NCI-H2029 treated with DMSO at 0.1 percent for 48 hours (cell line): ENCODE measurements at places on chromosomes 5 and 9.

DNA sequence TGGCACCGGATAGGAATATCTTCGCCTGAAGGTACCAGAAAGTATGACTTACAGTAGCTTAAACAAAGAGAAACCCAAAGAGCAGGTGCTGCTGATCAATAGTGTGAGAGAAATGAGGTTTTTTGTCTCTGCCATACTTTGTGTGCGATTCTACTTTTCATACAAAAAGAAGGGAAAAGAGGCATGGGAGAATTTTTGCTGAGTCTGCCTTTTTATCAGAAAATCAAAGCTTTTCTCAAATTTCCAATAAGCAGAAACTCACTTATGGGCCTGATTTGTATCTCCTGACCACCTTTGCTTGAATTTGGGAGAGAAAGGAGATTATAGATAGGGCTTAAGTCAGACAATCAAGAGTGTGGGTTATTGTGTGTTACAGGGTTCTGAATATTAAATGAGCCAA, 65.5 kb upstream of the TAF11L2 start:
- DNase-seq: no peak

DNA sequence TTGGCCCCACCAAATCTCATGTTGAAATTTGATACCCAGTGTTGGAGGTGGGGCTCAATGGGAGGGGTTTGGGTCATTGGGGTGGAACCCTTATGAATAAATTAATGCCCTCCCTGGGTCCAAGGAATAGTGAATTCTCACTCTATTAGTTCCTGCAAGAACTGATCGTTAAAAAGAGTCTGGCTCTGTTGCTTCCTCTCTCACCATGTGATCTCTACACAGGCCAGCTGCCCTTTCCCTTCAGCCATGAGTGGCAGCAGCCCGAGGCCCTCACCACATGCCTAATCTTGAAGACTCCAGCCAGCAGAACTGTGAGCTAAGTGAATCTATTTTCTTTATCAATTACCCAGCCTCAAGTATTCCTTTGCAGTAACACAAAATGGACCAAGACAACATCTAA, 106.0 kb downstream of the CAAP1 start:
- DNase-seq: no peak

- peak; percentile 71 for DNase-seq
These were observed 22.2 kb downstream of the BHMT start for GRCh38 chr5:79133657-79134451.

DNA sequence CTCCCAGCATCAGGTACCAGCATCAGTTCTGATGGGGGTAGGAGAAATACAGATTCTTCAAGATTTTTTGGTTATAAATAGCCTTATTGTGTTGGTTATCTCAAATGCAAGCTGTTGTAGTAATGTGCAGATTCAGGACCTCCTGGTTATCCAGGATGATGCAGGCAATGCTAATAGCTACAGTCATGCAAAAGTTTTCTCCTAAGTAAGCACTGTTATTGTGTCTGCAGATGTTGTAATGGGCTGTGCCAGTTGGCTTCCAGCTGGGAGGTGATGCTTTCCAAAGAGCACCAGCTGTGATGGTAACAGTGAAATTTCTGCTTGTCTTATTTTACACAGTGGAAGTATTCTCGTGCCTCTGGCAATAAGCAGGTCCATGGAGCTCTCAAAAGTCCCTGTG, 719.2 kb upstream of the CTNND2 start:
- no peak for DNase-seq

DNA sequence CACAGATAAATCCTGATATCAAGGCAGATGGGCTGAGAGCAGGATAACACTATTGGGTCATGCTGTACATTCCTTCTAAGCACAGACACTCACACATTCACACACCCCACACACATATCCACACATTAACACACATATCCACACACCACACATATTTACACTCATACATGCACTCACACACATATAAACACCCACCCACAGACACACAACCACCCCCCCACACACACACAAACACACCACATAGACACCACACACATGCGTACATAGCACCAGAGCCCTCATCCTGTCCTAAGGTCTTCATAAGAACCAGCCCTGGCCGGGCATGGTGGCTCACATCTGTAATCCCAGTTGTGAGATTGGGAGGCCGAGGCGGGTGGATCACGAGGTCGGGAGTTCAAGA, 322.3 kb upstream of the ADCY2 start:
- no peak for DNase-seq

GRCh38 chr9:97740848-97741821, 44.0 kb upstream of the XPA start:
- no peak for DNase-seq

DNA sequence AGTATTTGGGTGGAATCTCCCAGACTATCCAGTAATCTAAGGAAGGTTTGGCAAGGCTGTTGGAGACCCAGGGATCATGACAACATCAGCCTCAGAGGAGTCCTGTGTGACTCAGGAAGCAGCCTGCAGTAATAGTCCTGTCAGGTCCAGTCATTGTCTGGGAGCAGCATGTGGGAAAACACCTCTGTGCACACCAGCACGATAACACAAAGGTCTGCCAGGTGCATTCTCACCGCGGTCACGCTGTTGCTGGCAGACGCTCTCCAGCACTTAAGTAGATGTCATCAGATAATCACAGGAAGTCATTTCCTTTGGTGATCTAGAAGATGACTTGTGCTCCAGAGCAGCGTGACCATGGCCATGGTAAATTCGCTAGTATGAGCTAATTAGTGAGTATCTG, 99.2 kb upstream of the IQGAP2 start:
- DNase-seq: peak; percentile 51

DNA sequence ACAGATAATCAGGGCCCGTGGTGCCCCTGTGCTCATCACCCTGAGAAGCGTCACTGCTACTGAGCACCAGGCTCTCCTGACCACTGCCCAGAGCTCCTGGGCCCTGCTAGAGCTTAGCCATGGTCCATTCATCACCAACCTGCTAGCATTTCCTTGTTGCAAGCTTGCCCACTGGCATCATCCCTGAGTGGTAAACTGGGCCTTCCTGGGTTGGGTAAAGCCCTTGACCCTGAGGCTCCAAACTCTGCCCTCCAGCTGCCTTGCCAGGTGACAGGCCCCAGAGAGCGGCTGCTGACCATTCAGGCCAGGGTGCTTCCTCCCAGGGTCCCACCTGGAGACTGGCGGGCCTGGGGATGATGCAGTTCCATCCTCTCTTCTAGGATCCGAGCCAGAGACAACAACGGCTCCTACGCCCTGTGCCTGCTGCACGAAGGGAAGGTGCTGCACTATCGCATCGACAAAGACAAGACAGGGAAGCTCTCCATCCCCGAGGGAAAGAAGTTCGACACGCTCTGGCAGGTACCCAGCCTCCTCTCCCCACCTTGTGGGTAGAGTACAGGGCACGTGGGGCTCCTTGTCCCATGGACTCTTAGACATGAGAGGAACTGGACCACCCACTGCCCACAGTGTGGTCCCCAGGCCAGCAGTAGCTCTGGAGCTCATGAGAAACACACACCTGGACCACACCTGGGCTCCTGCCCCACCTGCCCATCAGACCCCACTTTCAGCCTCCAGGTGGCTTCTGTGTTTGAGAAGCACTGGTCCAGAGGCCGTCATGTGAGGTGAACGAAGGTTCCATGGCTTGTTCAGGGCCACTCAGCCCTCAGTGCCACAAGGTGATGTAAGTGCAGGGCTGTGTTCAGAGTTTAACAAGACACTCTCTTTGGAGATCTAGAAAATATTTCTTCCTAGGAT, 60.5 kb downstream of the SYK start:
- DNase-seq: no peak

DNA sequence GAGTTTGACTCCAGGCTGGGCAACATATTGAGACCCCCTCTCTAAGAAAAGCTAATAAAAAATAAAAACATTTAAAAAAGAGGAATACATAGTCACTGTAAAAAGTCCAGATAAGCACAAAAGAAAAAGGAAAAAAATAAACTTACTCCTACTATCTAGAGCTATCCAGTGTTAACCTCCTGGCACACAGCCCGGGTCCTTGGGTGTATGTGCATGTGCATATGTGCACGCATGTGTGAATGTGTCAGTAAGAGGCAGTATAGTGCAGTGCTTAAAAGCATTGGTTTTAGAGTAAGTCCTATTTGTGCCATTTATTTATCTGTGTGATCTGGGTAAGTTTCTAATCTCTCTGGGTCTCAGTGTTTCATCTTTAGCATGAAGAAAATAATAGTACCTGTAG, 26.7 kb downstream of the FAM219A start:
- no peak for DNase-seq

DNA sequence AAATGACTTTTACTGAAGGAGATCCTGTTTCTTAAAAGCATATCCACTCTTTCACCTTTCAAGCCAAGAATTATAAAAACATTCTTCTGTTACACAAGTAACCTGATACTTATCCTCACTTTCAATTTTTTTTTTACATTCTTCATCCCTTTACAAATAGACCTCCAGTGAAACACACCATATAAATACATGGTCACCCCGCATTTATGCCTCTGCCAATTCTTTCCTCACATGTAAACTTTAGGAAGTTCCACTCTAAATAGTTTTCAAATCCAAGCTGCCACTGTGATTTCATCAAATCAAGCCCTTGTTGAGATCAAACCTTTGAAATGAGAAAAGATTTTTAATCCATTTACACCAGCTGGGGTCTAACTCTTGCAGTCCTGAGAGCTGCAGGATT, 40.0 kb downstream of the GAS1 start:
- DNase-seq: no peak

DNA sequence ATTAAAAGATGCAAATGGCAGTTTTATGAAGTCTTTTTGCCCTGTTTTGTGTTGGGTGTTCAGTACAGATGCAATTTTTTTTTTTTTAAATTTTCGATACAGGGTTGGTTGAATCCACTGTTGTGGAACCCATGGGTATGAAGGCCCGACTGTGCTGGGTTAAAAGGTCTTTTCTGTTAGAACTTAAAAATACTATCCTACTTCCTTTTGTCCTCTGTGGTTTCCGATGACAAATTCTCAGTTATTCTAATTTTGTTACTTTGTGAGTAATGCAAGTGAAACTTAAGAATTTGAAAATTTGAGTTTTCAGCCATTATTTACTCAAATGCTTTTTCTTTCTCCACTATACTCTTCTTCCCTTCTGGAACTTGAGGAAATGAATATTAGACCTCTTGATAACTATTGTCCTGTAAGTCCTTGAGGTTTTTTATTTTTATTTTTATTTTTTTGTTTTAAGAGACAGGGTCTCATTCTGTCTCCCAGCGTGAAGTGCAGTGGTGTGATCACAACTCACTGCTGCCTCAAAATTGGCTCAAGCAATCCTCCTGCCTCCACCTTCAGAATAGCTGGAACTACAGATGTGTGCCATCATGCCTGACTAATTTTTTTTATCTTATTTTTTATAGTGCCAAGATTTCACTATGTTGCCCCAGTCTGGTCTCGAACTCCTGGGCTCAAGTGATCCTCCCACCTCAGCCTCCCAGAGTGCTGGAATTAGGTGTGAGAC, 67.5 kb downstream of the ZCCHC7 start:
- DNase-seq: no peak

DNA sequence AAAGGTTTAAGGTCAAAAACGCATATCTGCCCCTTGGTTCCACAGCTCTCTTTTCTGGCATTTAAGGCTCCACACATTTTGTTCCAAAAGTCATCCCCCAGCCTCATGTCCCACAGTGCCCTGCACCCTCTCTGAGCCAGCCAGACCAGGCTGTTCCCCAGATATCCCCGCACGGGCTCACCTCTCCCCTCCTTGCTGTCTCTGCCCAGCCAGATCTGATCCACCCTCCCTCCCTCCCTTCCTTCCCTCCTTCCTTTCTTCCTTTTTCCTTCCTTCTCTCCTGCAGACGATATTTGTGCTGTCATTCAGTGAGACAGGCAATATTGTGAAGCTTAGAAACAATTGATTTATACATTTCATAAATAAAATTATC, 37.0 kb downstream of the DUSP1 start:
- no peak for DNase-seq

- DNase-seq: no peak
These were observed 15.7 kb downstream of the RGS3 start for GRCh38 chr9:113479174-113479621.

GRCh38 chr5:129125819-129126218, 31.3 kb downstream of the ISOC1 start:
- DNase-seq: no peak

- DNase-seq: no peak
These were observed 132.5 kb downstream of the CACNA1B start for GRCh38 chr9:138009803-138010690.

- DNase-seq: no peak
These were observed 2.2 kb upstream of the SPTAN1 start for GRCh38 chr9:128550226-128550625.

DNA sequence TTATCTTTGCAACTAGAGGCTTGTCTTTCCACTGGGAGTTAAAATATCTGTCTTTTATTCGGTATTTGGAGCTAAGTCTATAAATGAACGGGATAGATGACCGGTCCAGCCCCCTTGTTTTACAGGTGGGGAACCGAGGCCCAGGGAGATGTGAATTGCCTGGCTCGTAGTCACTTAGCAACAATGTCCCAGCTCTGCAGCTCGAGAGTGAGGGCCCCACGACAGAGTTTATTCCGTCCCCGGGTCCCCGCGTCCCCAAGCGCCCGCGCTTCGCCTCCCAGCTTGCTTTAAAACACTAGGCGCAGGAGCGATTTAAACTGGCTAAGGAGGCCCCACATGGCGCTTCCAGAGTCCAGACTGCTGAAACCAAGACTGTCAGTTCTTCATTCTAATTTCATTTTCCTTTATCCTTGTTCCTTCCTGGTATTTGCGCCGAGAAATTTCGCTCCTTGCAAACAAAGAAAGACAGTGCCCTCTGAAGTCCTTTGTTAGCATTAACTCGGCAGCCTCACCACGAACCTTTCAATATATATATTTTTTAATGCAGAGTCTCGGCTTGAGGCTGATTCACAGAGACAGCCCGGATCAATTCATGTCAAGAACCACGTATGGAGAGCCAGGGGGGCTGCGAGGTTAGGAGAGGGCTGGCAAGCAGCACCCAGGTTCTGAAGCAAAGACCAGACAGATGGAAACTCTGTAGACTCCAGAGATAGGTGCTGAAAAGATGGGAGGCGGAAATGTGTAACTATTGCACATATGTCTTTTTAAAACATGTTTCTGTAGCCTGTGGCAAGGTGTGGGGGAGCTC, 1.4 kb upstream of the ENC1 start:
- DNase-seq: no peak

GRCh38 chr9:31601666-31602065, 782.8 kb upstream of the ACO1 start:
- no peak for DNase-seq

GRCh38 chr5:57508211-57508610, 25.6 kb upstream of the ACTBL2 start:
- DNase-seq: no peak

DNA sequence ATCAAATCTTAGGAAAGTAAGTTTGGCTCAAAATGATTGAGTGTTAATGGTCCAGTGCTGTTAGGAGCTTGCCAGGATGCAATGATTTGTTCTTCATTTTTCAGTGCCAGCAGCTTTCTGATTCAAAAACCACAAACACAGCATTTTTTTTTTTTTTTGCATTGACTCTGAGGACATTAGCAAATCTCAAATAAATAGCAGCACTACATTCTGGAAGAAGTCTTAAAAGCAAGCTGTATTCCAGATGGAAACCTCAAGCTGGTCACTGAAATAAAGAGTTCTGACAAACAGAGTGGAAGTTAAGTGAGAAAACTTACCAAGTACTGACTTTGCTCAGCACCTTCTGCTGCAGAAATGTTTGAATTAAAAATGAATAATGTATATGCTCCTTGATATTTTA, 1653.1 kb upstream of the CDH9 start:
- DNase-seq: no peak

GRCh38 chr5:94442991-94443390, 175.4 kb downstream of the KIAA0825 start:
- no peak for DNase-seq

- DNase-seq: peak; percentile 52
These were observed 38.4 kb upstream of the PCA3 start for GRCh38 chr9:76725885-76726284.

GRCh38 chr9:112757282-112757883, 6.8 kb downstream of the SNX30 start:
- DNase-seq: no peak

- no peak for DNase-seq
These were observed at the start of gene COL15A1 for GRCh38 chr9:98943682-98944056. COL15A1 (plus strand) TSS chr9:98943907; CDS start chr9:98944062, 155 bp downstream.
